ENCODE measurements at places on chromosomes 16 and 17.

- DNase-seq = no peak
Measured at GRCh38 chr16:24046442-24046841, 209.7 kb upstream of the CACNG3 start.

- no peak for DNase-seq
Measured at GRCh38 chr17:17841601-17842025, 4.8 kb upstream of the SREBF1 start.

DNA sequence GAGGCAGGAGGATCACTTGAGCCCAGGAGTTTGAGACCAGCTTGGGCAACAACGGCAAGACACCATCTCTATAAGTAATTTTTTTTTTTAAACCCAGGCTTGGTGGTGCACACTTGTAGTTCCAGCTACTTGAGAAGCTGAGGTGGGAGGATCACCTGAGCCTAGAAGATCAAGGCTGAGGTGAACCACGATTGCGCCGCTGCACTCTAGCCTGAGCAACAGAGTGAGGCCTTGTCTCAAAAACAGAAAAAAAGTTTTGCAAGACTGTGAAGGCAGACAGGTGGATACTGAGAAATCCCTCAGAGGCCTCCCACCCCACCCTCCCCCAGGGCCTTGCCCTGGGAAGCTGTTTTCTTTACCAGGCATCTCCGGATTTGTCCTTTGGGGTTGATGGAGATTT is 125.4 kb downstream of the MGAT5B start:
- no peak for DNase-seq

GRCh38 chr16:62549875-62550274 is 513.6 kb upstream of the CDH8 start:
- DNase-seq = no peak

- peak; percentile 1 for DNase-seq
Measured at GRCh38 chr17:12395733-12396354, 269.8 kb upstream of the MYOCD start.

- DNase-seq = no peak
Measured at GRCh38 chr16:84897911-84898377, 78.2 kb downstream of the CRISPLD2 start.

DNA sequence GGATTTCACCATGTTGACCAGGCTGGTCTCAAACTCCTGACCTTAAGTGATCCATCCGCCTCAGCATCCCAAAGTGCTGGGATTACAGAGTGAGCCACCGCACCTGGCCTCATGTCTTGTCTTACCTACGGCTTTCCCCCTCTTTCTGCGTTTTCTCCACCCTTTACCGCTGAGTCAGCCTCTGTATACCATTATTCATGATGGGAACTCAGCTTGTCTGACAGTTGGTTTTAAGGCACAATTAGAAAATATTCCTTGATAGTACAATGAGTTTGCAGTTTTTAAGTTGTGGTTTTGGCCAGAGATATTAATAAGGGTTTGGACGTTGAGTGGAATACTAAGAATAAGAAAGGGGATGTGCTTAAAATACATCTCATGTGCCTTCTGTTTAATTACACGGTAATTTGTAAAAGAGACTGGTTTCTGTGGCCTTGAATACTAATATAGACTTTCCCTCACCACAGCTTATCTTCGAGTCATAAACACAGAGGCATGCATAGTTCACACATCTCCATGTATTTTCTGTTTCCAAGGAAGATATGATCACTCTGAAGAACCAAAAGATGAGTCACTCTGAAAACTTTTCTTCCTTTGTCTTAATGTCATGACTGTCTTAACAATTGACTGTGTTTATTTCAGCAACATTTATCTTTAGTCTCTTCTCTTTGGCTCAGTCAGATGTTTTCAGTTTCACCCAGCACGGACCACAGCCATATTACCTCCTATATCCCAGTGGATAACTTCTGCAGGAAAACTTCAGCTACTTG is 54.4 kb downstream of the PITPNC1 start:
- no peak for DNase-seq

- DNase-seq = no peak
Measured at GRCh38 chr16:30054959-30055553, 10.5 kb upstream of the ALDOA start.

DNA sequence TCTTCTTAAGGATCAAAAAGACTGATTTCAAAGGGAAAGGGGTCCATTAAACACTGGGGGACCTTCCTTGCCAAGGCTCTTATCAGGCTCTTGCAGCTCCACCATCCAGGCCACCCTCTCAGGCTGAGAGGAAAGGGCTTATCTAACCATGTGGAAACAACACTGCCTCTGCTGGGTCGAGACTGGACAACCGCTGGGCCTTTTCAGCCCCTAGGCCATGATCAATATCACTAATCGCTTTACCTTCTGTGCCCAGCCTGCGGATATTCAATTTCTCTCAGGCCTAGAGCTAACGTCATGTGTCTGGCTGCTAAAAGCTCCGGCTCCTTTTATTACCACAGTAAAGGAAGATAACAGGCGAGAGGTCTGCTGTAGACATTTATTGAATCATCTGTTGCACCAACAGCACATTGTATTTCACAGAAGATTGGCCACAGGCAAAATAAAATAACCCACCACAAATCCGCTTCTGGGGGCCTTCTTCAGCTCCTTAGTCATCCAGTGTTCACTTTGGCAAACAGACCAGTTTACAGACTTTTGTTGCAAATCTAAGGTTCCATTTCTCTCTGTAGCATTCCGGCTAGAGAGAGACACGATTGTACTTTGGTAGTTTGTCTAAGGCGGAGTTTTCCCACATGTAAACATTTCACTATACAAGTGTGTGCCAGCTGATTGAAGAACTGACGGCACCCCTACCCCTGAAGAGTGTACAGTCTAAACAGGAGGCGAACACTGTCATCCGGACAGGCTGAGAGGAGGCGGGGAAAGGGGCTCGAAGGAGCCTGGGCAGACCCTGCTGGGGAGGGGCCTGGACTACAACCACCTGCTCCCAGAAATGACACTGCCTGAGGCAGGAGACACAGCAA is 13.9 kb downstream of the CYB561 start:
- no peak for DNase-seq

GRCh38 chr16:17471719-17472461 is 1.1 kb upstream of the XYLT1 start:
- DNase-seq = no peak

DNA sequence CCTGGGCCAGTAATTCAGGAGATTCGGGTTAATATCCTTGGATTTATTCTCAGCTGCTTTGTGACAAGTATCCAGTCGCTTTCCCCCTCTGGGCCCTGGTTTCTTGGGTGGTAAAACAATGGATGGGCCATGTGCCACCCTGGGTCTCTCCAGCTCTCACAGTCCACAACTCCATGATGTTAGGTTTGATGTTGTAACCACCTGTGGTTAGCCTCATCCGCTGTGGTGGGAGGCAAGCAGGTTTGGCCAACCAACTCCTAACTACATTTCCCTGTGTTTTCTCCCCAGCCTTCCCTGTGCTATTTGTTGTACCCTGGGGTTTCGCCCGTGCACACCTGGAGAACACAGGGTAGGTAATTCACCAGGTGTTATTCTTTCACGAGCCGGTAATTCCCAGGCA is 35.1 kb downstream of the GLP2R start:
- no peak for DNase-seq

GRCh38 chr17:40178021-40178601 is 841 bp downstream of the RAPGEFL1 start:
- no peak for DNase-seq

DNA sequence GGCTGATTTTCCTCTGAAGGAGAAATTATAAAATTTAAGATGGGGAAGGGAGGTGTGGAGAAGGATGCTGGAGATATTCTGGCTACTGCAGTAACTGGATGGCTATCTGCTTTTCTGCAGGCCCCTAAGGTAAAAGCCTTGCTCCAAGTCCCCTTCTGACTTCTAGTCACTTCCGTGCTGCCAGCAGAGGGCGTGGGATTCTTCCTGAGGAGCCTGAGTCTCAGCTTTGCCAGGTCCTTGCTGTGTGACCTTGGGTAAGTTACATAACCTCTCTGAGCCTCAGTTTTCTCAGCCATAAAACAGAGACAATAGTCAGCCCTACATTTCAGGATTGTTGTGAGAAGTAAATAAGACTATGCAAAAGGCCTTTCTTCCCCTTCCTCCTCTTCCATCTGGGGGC is 24.3 kb upstream of the TMEM220 start:
- no peak for DNase-seq

- DNase-seq = peak; percentile 59
Measured at GRCh38 chr17:42101513-42102292, 3.4 kb upstream of the ZNF385C start.

GRCh38 chr16:28326881-28327610 is 34.7 kb downstream of the SBK1 start:
- peak; percentile 54 for DNase-seq
